Type B pancreatic cell (in vitro differentiated cells): ENCODE measurements at places on chromosomes 7 and 10.

DNA sequence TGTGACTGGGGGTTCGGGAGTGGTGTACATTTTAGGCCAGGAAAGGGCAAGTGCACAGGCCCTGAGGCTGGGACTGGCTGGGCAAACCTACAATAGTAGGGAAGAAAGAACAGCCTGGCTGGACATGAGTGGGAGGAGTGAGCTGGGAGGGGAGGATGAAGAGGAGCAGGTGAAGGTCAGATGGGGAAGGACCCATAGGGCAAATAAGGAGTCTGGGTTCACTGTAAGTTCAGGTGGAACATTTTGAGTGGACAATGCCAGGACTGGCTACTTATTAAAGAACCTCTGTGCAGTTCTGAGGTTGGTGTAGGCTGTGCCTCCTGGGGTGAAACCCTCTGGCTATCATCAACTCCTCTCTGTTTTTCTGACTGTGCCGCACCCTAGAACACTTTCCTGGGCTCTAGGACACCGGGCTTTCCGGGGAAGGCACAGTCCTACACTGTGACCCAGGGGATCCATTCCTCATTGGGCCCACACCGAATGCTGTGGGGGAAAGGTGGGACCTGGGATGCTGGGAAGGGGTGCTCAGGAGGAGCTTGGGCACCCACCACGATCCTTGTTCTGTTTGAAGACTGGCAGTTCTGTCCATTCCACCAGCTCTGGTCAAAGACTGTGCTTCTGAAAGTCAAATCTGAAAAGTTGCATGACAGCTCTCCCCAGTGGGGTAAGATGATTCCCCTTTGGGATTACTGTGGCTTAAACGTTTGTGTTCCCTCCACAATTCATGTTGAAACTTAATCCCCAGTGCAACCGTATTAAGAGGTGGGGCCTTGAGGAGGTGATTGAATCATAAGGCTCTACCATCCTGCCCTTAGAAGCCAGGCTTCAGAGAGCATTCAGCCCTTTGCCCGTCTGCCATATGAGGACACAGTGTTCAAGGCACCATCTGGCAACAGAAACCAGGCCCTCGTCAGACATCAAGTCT is 4.0 kb upstream of the MMP21 start:
- peak; percentile 40 for DNase-seq

- no peak for DNase-seq
Measured at GRCh38 chr10:91901784-91902677, 7.3 kb downstream of the FGFBP3 start.

DNA sequence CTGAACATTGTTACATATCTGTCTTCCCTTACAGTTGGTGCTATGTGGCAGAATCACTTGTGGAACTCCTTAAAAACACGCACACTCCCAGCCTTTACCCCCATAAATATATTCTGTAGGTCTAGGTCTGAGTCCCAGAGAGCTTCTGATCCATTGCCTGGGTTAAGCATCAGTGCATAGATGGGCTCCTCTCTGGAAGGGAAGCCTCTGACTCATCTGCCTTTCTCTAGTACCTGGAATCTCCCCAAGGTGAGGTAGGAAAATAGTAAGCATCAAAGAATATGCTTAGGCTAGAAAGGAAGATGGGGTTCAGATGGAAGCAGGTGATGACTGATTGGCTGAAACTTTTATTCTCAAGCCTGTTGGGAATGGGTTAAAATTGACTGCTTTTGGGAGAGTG is 26.1 kb downstream of the PROSER2 start:
- DNase-seq = no peak

DNA sequence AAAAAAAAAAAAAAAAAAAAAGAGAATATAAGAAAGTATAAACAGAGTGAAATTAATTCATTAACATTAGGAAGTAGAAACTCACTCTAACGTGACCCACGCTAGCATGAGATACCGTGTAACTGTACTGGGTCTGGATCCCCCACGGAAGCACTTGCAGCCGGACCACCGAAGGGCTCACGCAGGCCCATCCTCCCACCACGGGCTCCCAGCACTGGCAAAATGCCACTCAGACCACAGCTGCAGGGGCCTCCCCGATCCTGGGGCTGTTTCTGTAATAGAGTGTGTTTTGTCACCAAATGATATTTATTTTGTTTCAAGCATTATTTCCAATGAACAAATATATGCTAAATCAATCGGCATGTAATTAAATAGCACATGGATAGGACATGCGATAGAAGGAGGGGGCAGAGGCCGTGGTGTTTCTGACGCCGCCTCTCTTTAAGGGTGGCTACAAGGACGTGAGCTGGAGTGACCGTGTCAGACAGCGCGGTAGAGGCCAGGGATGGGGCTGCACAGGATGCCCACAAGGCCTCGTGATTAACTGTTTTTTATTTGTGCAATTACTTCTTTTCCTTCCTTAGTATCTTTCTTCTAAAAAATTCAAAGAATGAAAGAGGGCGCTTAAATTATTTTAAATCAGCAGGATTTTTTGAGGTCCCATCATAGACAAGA is 568.5 kb downstream of the PTPRN2 start:
- peak; percentile 53 for DNase-seq

DNA sequence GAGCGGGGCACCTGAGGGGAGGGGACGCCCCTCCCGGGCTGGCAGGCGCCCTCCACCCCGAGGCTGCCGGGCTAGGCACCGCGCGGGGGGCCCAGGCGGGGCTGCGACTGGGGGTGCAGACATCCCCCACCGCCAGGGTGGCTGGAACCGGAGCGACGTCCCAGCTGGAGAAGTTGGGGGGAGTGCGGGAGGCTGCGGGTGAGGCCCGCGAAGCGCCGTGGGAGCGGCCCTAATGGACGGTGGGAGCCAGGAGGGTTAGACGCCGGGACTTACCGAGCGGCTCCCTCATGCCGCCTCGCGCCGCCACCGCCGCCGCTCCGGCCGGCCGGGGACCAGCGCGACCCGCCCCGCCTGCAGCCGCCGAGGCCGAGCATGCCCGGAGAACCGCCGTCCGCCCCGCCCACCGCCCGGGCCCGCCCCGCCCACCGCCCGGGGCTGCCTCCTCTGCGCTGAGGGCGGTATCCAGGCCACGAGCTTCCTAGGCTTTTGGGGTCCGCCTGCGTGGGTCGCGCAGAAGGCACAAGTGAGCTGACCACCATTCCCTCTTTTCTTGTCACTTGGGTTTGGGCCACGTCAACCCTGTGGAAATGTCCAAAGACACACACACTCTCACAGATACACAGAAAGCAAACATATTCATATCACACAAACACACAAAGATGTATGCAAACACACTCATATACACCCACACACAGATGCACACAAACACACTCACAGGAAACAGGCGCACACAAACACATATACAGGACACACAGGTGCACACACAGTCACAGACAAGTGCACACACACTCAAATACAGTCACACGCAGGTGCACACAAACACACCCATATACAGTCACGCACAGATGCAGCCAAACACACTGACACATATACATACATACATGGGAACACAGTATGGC is at the start of gene JCAD:
JCAD (minus strand) TSS at position 378 of the 899 bp plus-strand sequence. CDS start 11,774 bp downstream, outside the sequence.
- DNase-seq = peak; percentile 81
